CD4-positive, alpha-beta T cell treated with Interleukin-17A for 1 hour (primary cell): ENCODE measurements at places on chromosomes 7 and 10.

DNA sequence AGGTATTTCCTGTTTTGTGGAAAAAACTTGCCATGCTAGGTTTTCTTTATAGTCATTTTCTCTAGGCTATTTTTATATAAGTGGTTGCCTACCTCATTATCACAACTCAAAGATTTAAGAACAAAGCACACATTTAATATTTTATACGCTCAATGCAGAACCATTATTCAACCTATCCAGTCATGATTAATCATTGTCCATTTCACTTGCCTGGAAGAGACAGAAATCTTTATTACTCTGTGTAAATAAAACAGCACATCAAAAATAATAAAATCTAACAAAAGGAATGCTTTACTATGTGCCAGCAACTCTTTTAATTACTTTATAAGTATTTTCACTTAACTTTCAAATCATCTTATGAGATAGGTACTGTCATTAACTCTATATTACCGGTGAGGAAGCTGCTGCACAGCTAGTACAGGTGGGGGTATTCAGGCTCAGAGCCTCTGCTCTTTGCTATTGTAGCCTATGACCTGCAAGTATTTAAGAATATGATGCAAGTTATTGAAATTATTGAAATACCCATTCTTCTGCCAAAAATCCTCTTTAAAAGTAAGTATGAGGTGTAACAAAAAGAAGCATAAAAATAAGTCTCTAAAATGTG lies 16.4 kb upstream of the TAS2R16 start:
- DNase-seq = no peak

- DNase-seq = no peak
These were observed 283.0 kb downstream of the TCF7L2 start for GRCh38 chr10:113232928-113233511.

DNA sequence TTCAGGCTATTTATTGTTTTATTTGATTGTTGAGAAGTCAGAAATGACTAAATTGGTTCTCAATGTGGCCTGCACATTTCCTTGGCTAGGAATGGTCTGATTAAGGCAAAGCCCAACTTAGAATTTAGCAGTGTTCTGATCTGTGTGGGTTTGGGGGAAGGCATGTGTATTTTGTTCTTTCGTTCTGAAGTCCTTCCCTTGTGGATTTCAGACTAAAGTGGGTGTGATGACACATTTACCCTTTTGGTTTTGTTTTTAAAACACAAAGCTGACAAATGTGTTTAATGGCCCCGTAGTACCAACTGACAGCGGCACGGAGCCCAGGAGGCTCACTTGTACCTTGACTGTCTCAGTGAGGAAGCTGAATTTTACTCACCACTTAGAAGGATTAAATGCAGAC lies 452.3 kb upstream of the GALNT17 start:
- peak; percentile 33 for DNase-seq

GRCh38 chr10:123854003-123854402 lies 37.6 kb downstream of the CPXM2 start:
- DNase-seq = no peak

DNA sequence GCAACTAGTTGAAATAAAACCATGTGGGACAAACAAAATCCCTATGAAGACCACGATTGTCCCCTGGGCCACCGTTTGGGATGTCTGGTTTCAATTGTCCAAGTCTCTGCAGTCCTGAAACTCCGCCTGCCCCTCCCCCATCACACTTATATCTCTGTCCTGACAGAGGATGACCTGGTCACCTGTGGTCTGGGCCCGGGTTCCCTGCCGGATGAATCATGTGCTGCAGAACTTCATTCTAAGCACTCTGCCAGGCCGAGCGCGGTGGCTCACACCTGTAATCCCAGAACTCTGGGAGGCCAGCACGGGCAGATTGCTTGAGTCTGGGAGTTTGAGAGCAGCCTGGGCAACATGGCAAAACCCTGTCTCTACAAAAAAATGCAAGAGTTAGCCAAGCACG lies 91.1 kb downstream of the COL13A1 start:
- DNase-seq = no peak

DNA sequence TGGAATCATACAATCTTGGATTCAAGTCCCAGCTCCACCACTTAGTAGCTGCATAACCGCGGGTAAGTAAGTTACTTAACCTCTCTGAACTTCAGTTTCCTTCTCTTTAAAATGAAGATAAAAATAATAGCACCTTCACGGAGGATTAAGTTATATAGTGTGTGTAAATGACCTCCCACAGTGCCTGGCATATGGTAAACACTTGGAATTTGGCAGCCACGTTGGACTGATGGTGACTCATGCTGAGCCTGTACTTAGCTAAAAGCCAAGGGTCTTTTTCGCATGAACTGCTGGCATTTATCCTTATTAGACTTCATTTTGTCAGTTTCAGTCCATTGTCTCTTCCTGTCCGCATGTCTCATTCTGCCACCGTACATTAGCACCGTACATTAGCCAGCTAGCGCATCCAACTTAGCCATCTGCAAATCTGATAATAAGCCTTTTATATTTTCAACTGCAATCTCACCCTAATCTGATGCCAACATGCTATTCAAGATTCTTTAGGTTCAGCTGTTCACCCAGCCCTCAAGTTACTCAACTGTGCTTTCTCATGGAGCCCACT lies 11.2 kb downstream of the SLC13A4 start:
- no peak for DNase-seq
